ENCODE measurements at places on chromosomes 2 and 18.

- no peak overlapping the region for H3K4me3 ChIP-seq
- H3K4me1 ChIP-seq = peaks cover 5% of the 10 kb centered on the region
- no peaks in the 10 kb centered on the region for H3K36me3 ChIP-seq
- DNase-seq = peak; percentile 72
- H3K27ac ChIP-seq = peak overlapping the region; percentile 57
Observed at GRCh38 chr2:6909431-6910385, 7.5 kb upstream of the RNF144A start.

DNA sequence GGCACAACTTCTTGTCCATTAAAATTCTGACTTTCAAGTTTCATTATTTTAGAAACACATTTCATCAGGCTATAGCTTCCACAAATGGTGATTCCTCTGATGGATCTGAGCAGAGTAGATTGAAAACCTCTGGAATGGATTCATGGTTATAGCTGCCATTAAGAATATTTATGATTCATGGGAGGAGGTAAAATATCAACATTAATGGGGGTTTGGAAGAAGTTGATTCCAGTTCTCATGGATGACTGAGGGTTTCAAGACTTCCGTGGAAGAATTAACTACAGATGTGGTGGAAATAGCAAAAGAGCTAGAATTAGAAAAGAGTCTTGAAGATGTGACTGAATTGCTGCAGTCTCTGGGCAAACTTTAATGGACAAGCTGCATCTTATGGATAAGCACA lies 797.4 kb downstream of the SUCLG1 start:
- H3K27ac ChIP-seq = no peak overlapping the region
- H3K36me3 ChIP-seq = no peaks in the 10 kb centered on the region
- H3K4me1 ChIP-seq = no peaks in the 10 kb centered on the region
- DNase-seq = no peak
- H3K27me3 ChIP-seq = no peaks in the 10 kb centered on the region

DNA sequence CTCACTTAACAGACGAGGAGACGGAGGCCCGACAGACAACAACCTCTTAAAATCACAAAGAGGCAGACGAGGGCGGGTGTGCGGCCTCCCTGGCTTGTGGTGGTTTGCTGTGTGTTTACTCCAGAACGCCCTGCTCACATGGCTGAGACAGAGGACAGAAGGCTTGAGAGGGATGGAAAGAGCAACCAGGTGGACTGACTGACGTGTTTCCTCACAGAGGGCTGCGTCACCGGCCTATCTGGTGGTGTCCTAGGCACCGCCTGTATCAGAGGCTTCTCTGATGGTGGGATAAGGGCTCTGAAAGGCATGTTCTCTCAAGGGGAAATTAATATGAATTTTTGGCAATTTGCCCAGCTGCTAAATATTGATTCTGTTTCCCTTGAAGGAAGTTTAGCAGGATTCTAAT lies 47.0 kb upstream of the RALBP1 start:
- no peak overlapping the region for H3K4me3 ChIP-seq
- no peaks in the 10 kb centered on the region for H3K4me1 ChIP-seq

- no peaks in the 10 kb centered on the region for H3K27me3 ChIP-seq
- no peak overlapping the region for H3K27ac ChIP-seq
- DNase-seq = no peak
Observed at GRCh38 chr18:42950732-42951131, 164.8 kb downstream of the RIT2 start.

DNA sequence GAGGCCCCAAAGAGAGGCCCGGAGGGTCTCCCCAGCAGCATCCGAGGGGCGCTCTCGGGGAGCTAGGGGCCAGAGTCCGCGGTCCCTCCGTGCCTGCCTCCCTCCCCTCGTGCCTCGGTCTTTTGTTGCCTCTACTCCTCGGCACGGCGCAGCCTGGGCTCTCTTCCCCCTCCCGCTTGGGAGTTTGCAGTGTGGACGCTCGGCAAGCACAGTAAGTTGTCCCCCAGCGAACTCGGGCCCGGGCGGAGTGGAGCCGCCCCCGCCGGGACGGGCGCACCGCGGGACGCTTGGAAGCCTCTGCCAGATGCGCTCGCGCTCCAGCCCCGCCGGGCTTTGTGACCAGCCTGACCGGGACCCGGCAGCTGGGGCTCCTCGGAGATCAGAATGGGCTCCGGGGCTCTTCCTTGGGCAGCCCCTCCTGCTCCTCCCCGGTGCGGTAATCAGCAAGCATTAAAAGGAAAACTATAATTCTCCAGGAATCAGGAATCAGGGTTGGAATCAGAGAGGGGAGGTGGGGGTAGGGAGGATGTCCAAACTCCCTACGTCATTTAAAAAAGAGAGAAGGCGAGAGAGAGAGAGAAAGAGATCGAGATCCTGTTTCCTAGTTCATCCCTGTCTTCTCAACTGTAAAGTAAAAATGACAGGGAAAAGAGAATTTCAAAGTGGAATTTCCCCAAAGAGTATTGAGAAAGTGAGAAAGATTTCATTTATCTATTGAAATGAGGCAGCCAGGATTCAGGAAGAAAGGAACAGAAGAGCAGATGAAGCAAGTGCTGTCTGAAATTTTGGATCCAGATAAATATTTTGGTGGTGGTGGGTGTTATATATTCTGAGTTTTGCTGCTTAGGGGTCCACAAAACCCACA lies 786 bp upstream of the TMEM200C start:
- H3K4me1 ChIP-seq = no peaks in the 10 kb centered on the region
- H3K36me3 ChIP-seq = no peaks in the 10 kb centered on the region
- H3K27ac ChIP-seq = peak overlapping the region; percentile 49
- H3K27me3 ChIP-seq = no peaks in the 10 kb centered on the region

DNA sequence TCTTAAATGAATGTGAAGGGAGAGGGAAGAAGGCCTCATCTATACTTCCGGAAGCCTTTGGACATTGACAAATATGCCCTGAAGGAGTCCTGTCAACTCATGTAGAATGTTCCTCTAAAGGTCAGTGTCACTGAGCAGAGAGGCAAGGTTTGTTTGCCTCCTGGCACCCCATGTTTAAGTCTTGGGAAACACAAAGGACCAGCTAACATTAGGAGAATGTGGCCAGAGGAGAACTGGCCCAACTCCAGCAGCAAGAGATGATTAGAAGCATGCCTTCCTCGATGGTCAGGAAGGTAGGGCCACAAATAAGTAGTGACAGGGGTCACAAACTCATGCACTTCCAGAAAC lies 5.7 kb downstream of the DYSF start:
- no peaks in the 10 kb centered on the region for H3K36me3 ChIP-seq
- DNase-seq = no peak
- H3K4me1 ChIP-seq = no peaks in the 10 kb centered on the region
- H3K4me3 ChIP-seq = no peak overlapping the region

- no peak overlapping the region for H3K4me3 ChIP-seq
- no peak overlapping the region for H3K27ac ChIP-seq
- no peaks in the 10 kb centered on the region for H3K36me3 ChIP-seq
- DNase-seq = no peak
Observed at GRCh38 chr2:175205523-175205922, 24.0 kb upstream of the ATP5MC3 start.

GRCh38 chr2:12428786-12429185 lies 287.9 kb upstream of the TRIB2 start:
- no peaks in the 10 kb centered on the region for H3K36me3 ChIP-seq
- no peak for DNase-seq
- H3K4me1 ChIP-seq = no peaks in the 10 kb centered on the region
- H3K4me3 ChIP-seq = no peak overlapping the region

DNA sequence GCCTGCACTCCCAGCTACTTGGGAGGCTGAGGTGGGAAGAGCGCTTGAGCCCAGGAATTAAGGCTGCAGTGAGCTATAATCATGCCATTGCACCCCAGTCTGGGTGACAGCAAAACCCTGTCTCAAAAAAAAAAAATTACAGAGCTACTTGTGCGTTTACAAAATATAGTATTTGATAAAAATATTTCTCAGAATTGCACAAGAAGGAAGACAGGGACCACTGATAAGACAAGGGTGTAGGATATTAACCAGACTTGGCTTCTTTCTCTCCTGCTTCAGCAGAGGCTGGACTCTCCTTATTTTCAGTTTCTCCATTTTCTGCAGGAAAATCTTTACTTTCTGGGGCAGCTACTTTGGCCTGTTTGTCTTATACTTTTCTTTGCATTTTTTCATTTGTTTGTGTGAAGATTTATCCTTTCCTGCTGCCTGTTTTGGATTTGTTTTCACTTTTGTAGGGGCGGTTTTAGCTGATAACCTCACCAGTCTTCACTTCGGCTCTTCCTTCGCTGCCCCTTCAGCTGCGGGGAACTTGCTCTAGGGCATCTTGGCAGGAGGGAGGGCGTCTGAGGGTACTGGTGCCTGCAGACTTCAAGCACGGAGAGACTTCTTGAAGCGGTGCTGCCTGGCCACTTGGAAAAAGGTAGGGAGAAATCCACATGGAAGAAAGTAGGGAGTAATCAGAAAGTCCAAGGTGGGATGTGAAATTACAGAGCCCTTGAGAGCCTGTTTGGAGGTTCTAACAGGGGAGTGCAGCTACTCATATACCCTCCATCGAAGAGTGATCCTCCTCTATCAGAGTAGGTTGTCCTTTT lies 14.9 kb upstream of the ZDBF2 start:
- H3K4me1 ChIP-seq = no peaks in the 10 kb centered on the region
- peaks cover 6% of the 10 kb centered on the region for H3K27me3 ChIP-seq
- H3K27ac ChIP-seq = no peak overlapping the region
- no peak overlapping the region for H3K4me3 ChIP-seq

- H3K4me1 ChIP-seq = no peaks in the 10 kb centered on the region
- no peaks in the 10 kb centered on the region for H3K36me3 ChIP-seq
- DNase-seq = no peak
Observed at GRCh38 chr2:53403792-53404413, 363.7 kb upstream of the CHAC2 start.

GRCh38 chr2:176814740-176815367 lies 397.7 kb upstream of the HNRNPA3 start:
- no peaks in the 10 kb centered on the region for H3K4me1 ChIP-seq
- DNase-seq = no peak
- H3K27me3 ChIP-seq = no peaks in the 10 kb centered on the region
- H3K27ac ChIP-seq = no peak overlapping the region

GRCh38 chr2:195782156-195782555 lies 125.1 kb downstream of the SLC39A10 start:
- DNase-seq = no peak
- H3K27ac ChIP-seq = no peak overlapping the region
- no peaks in the 10 kb centered on the region for H3K36me3 ChIP-seq
- no peaks in the 10 kb centered on the region for H3K27me3 ChIP-seq

- H3K27me3 ChIP-seq = no peaks in the 10 kb centered on the region
- H3K27ac ChIP-seq = no peak overlapping the region
- no peaks in the 10 kb centered on the region for H3K4me1 ChIP-seq
- DNase-seq = peak; percentile 65
- H3K36me3 ChIP-seq = no peaks in the 10 kb centered on the region
Observed at GRCh38 chr2:124810132-124810531, 785.0 kb downstream of the CNTNAP5 start.

- H3K27me3 ChIP-seq = no peaks in the 10 kb centered on the region
- no peaks in the 10 kb centered on the region for H3K4me1 ChIP-seq
- DNase-seq = no peak
Observed at GRCh38 chr18:46378126-46378863, 274.1 kb downstream of the HAUS1 start.

- no peak overlapping the region for H3K27ac ChIP-seq
- H3K4me1 ChIP-seq = no peaks in the 10 kb centered on the region
- no peak overlapping the region for H3K4me3 ChIP-seq
Observed at GRCh38 chr2:203897544-203897943, 30.0 kb downstream of the CTLA4 start.

DNA sequence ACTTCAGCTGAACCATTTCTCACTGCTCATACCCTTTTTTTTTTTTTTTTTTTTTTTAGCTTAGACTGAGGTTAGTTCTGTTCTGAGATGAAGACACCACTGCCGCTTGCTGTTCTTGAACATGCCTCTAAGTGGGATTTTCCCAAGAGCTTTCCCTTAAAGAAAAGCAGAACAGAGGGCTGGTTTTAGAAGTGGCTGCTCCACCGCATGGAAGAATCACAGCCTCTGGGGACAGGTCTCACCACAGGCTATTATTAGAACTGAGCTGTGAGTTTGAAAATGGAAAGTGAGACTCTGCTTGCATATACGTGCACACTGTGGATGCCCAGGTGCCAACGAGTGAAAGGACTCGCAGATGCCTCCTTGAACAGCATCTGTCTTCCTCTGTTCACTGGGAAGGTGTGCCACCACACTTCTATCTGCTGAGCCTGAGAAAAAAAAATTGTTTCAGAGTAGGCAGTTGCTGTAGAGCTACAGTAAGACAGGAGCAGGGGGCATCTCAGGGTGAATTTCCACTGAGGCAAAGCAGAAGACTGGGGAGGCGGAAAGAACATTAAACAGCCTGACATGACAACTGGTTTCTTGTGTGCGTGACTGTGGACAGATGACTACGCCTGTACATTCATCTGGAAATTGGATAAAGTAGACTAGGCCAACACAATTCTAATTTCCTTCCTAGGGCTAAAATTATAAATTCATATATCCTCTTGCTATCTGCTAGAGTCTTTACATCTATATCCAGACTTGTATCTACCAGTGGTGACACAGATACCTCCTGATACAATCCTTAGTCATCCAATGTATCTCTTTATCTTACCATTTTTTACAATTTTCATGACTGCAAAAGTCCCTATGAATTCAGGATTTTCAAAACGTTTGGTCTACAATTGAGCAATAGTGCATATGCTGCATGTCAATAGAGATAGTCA lies 1045.7 kb upstream of the CELF4 start:
- no peaks in the 10 kb centered on the region for H3K36me3 ChIP-seq
- no peak overlapping the region for H3K4me3 ChIP-seq
- H3K27ac ChIP-seq = no peak overlapping the region
- no peak for DNase-seq

DNA sequence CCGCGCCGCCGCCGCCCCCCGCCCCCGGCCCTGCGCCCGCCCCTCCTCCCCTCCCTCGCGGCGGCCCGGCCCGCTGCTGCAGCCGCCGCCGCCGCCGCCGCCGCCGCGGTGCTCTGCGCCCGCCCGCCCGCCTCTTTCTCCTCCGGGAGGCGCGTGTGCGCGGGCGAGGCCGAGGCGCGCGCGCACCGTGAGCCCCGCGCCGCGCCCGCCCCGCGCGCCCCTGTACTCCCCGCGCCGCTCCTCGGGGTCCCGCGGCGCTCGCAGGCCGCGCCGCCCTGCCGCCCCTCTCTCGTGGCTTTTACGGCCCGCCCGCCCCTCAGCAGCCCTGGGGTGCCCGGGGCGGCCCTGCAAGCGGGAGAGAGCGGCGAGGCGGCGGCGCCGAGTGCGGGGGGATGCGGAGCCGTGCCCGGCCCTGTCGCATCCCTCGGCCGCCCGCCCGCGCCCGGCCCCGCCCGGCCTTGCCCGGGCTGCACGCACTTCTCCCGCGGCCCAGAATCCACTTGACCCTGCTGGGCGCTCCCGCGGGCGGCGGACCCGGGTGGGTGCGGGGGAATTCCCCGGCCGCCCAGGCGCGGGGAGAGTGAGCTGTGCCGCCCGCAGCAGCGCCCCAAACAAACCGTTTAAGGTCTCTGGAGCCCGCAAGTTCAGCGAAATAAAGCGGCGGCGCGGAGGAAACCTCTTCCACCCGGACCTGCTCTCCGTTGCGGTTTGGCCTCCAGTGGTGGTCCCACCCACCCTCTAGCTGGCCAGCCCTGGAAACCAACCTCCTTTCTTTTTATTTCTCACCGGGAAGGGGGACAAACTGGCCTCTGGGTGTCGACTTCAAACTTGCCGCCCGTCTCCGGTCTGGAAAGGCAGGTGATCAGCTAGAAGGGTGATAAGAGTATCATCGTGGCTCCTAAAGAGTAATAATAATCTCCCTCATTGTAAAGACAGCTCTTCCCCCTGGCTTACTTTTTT lies 37.4 kb downstream of the AFF3 start:
- no peaks in the 10 kb centered on the region for H3K4me1 ChIP-seq
- peak overlapping the region; percentile 63 for H3K4me3 ChIP-seq
- no peak for DNase-seq
- peak overlapping the region; percentile 35 for H3K27ac ChIP-seq
- no peaks in the 10 kb centered on the region for H3K36me3 ChIP-seq
- H3K27me3 ChIP-seq = no peaks in the 10 kb centered on the region

All from Peyer's patch (tissue), 4 donors.